ENCODE measurements at places on chromosomes 5 and 9.

DNA sequence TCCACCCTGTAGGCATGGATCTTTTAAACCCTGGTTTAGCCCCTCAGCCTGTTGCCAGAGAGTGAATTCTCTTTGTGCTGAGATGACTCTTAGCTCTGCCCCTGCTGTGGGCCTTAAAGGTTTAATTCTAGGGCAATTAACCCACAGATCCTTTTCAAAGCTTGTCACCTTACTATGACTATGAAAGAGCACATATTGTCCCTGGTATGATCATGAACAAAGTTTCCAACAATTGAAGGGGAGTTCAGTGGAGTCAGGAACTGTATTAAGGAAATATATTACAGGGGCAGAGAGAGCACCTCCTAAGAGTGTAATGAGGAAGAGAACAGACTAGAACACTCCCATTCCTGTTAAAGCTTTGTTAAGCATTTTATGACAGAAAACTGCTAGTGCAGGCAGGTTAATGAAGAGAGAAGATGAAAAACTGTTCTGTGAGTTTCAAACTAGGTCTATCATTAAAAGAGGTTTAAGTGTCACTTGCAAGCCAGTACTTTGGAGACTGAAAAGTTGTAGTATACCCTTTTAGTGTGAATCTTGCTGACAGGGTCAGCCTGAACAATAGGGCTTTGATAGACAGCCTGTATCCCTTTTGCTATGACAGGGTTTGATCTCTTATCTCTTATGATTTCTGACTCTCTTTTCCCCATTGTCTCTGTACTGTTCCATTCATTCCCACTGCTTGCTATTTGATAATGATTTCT is 104.2 kb upstream of the ELL2 start:
- DNase-seq = no peak

DNA sequence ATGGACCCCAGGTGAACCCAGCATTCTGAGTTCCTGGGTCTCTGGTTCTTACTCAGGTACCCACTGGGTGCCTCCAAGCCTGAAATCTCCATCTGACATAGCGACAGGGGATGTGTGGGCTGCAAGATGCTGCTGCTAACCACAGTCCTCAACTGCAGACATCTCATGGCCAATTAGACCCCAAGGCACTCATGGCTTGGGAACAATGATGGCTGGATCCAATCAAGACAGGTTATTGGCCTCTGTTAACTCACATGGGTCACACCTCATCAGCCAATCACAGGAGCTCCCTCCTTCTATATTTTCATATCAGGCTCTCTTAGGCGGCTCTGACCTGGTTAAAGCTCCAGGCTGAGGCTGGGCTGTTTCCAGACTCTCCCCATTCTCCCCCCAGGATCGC is 57.0 kb downstream of the CXXC5 start:
- no peak for DNase-seq

DNA sequence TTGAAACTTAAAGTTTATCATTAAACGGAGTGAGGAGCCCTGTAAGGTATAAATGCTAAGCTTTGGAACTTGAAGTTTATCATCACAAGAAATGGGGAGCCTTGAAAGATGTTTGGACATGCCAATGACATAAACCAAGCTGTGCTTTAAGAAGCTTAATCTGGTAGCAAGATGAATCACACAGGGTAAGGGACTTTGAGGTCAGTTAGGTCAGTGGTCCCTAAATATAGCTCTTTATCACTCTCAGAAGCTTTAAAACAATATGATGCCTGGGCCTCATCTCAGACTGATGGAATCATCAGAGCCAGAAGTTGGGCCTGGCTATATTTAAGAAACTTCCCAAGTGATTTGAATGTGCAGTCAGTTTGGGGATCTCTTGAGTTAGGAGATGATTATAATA is 85.7 kb downstream of the TNC start:
- no peak for DNase-seq

- DNase-seq = no peak
Observed at GRCh38 chr9:88266416-88266815, 121.8 kb upstream of the SPIN1 start.

DNA sequence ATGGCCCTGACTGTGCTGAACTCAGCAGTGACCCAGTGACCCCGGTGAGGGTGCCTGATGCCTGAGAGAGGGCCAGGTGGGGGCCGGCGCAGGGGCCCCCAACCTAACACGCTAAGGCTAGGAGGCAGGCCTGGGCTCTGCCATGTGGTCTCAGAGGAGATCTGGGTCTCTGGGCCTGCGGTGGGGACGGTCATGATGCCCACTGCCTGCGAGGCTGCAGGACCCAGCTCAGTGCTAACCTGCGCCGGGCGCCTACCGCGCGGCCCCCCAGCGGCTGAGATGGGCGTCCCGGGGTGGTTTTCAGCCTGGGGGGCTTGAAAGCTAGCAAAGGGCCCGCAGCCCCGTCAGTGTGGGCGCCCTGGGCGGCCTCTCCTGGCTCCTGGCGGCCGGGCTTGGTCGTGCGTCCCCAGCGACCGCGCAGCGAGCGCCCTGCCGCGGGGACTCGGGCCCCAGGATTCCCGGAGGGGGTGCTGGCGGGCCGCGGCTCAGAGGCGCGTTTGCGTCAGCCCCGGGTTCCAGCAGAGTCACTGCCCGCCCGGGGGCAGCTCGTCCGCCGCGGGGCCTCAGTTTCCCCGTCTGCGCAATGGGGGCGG is 2.5 kb downstream of the EGFL7 start:
- DNase-seq = no peak

- DNase-seq = no peak
Observed at GRCh38 chr5:180603076-180603594, 11.8 kb upstream of the SCGB3A1 start.

- DNase-seq = no peak
Observed at GRCh38 chr5:131262953-131263541, 806 bp upstream of the CDC42SE2 start.

GRCh38 chr9:101485924-101486692 is 47.5 kb upstream of the RNF20 start:
- DNase-seq = no peak

DNA sequence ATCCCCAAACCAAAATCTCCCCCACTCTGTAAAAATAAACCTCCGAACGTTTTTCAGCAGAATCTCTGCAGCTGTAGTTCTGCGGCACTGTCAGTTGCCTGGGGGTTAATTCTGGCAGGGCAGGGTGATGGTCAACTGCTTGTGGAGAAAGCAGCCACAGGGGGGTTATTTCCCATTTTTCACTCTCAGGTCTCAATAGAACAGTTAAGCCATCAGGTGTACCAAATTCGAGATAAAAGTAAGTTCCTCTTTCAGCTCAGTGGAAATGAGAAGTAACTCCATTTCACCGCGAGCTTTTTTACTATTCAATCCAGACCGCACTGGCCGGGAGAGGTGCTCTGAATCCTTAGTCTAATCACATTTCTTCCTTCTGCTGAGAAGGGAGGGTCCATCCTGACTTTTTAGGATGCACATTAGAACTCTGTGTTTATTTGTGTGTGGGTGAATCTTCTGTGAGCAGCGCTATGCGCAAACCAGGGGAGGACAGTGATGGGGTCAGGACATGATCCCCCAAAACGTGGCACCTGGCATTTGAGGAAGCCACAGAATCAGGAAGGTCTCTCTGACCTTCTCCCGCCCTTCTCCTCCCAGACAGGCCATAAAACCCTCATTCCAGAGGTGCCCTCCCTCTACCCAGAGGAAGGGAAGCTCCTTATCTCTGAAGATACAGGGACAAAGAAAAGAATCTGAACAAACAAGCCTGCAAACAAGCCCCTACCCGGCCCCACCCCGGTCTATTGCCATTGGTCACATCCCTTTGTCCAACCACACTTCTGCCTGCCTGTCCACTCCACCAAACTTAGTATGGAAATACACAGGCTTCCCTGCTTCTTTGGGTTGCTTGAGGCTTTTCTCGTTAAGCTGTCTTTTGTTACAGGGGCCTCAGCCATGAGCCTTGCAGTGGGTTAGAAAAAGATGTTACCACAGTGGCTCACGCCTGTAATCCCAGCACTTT is 229.0 kb downstream of the ROR2 start:
- no peak for DNase-seq

DNA sequence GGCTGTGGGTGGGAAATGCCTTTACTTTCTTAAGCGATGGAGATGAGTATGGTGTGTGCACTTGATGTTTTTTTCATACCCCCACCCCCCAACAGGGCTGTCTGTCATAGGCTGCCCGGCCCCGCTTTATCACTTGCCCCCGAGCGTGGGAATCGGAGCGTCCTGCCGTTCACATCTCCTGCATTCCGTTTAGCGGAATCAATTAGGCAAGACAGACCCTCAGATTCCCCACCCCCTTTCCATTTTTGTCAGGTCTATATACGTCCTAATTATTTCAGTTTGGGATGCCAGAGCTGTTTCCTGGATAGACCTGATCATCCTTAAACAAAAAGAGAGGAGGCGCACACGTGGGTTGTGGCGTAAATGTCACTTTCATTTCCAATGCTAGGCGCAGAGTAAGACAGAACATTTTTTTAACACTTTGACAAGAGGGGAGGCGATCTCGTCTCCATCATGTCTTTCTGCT is 217.2 kb downstream of the MEF2C start:
- no peak for DNase-seq

DNA sequence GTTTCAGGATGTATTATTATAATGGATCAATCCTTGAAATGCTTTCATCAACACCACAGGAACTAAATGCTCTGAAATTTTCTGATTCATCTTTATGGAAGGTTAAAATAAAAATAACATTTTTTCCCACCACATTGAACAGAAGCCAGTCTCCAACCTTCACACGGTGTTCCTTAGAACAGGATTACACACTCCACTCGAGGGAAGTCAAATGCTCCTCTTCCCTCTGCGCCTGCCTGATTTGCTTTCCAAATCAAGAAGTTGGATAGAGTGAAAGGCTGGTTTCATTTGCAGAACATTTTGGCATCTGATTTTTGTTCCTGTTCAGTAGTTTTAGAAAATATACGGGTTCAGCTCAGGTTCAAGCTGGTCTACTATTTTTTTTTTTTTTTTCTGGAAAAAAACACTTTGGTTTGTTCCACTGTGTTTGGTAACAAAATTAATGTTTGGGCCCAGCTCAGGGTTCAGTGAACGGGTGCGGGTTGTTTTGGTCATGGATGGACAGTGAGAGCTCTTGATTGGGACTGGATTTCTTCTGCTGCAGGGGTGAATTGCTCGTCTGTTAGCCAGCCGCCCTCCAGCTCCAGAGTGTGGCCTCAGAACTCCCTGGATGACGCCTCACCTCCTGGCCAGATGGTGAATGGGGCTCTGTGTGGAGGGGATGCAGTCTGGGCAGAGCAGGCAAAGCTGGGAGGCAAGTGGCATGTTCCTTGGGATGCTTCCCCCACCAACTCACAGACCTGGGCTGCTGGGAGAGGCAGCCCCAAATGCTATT is 82.4 kb upstream of the STC2 start:
- DNase-seq = no peak

DNA sequence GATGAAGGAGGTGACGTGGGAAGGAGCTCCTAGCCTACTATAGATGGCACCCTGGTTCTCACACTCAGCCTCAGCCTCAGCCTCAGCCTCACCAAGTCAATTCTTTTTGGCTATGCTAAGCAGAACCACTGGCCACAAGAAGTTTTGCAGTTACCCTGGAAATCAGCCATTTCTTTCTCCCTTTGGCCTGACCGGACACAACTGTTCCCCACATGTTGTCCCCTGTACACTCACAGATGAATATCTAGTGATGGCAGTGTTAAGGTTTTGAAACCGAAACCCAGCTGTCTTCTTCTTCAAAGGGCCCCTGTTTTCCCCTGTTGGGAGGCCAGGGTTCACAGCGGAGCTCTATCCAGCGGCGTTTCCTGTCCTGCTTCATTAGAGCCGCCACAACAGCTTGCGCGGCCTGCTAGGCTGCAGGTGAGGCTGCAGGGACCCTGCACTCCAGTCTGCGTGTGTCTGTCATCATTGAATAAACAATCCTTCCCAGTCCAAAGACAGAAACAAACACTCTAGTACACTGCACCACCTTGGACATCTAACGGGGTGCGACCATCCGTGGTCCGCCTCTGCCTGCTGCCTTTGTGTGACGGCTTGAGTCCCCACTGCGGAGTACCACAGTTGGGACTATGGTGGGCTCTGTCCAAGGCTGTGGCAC is 250.5 kb downstream of the DENND1A start:
- DNase-seq = no peak

DNA sequence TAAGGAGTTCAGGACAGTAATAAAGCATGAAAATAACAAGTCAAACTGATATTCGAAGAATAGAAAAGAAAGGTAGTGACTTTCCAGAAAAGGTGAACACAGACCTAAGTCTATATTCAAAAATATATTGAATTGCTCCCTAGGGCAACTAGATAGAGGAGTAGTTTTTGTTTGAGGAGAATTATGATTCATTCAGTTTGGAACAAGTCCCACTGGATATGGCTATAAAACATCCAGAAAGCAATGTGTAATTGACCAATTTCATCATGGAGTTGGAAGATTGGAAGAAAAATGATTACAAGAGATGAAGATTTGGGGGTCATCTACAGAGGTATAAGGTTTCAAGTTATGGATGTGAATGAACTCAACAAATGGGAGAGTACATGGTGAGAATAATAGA is 117.5 kb upstream of the ZNF462 start:
- no peak for DNase-seq

All from stimulated activated CD4-positive, alpha-beta T cell treated with anti-CD3 and anti-CD28 coated beads, Interleukin-1b, Interleukin-23, amount 100 ng/mL, for 1 hour (primary cell).